ENCODE measurements at places on chromosomes 4 and X. TPM values are rescaled to one million over a fixed set of nuclear protein-coding genes. Genes with fewer than 3 reads are reported as not detected.

Gene TMEM184C
- 37.1 TPM for total RNA-seq

Gene KLKB1
- 0.96 TPM for total RNA-seq

Gene FAT4
- total RNA-seq = 6.6 TPM

Gene PRRG1
- total RNA-seq = 10.5 TPM

Gene DMRTC1B
- total RNA-seq = not detected

Gene ADRA2C
- 0.32 TPM for total RNA-seq

Gene LGI2
- total RNA-seq = not detected

DNA sequence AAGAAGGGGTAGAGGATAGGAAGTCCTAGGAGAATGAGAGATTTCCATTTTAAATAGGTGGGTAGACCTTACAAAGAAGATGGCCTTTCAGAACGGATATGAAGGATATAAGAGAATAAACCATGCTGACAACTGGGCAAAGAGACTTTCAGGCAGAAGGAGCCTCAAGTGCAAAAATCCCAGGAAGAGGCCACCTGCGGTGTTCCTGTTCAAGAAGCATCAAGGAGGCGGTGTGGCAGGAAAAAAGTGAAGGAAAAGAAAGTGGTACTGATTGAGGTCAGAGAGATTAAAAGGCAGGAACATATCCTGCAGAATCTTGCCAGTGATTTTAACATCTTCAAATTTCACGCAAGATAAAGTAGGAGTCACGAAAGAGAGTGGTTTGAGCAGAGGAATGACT is 172.0 kb downstream of the FSTL5 start:
- no peaks in the 10 kb centered on the region for H3K36me3 ChIP-seq
- H3K27me3 ChIP-seq = no peaks in the 10 kb centered on the region
- DNase-seq = no peak
- H3K27ac ChIP-seq = no peak overlapping the region

DNA sequence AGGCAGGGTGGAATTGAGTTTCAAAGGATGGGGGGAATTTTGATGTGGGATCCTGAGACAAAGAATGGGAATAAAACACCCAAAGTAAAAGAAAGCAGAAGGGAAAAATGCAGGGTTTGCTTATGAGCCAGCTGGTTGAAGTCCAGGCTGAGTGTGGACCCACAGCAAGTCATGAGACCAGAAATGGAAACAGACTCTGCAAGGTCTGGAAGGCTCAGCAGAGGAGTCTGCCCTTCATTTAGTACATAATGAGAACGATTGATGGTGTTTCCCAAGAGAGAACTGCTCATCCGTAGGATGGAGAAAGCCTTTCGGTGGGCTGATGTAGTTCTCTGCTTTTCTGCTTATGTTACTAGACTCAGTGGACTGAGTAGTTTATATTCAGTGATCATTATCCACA is 259.1 kb downstream of the C4orf33 start:
- H3K27ac ChIP-seq = no peak overlapping the region
- no peaks in the 10 kb centered on the region for H3K36me3 ChIP-seq
- no peak overlapping the region for H3K4me3 ChIP-seq
- no peak for DNase-seq
- no peaks in the 10 kb centered on the region for H3K27me3 ChIP-seq

DNA sequence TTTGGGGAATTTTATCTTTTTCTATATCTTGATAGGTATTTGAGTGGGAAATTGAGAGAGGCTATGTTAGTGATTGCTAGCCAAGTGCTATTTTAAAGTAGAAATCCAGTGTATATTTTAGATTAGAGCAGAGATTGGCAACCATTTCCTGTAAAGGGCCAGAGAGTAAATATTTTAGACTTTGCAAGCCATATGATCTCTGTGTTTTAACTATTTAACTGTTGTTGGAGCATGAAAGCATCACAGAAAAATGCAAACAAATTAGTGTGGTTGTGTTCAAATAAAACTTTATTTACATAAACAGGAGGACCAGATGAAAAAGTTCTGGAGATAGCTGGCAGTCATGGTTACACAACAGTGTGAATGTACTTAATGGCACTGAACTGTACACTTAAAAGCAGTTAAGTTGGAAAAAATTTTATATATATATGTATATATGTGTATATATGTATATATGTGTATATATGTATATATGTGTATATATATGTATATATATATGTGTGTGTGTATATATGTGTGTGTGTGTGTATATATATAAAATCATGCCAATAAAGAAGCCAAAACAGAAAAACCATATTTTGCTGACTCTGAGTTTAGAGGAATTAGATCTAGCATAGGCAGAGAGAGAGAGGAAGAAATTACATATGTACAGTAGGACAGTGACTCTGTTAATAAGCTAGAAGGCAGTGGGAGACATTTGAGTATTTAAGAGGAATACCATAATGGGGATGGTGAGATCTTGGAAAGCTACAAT is 83.4 kb downstream of the TMEM164 start:
- no peak for DNase-seq
- peaks cover 38% of the 10 kb centered on the region for H3K4me1 ChIP-seq
- peak overlapping the region; percentile 95 for H3K27ac ChIP-seq

DNA sequence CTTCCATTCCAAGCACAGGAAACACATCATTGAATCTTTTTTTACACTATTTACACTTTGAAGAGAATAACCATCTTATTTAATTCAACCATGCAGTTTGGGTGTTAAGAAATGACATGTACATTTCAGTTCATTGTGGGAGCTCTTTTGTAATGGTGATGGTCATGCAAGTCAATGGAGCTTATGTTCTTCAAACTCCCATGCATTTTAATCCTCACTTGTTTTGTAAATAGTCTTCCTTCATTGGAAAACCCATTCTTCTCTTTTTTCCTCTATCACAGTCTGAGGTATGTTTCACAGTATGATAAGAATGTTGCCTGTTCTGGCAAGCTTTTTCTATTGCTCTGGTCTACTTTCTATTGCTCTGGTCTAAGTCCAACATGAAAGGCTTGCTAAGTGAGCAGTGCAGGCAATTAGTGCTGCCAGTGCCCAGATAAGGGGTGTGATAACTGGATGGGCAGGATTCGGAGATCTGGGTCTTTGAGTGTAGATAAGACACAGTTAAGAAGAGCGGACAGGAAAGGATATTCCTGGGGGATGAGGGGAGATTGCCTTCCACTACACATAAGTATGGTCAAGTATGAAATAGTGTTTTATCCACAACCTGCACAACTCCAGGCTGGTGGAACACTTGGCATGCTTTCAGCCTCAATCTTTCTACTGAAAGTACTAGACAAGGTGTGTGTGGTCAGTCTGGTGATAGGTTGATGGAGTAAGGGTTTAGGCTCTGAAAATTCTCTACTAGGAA is 17.1 kb downstream of the AFP start:
- DNase-seq = no peak
- H3K27me3 ChIP-seq = no peaks in the 10 kb centered on the region
- no peaks in the 10 kb centered on the region for H3K36me3 ChIP-seq
- H3K27ac ChIP-seq = no peak overlapping the region
- peaks cover 11% of the 10 kb centered on the region for H3K4me1 ChIP-seq

GRCh38 chr4:15510961-15511360 is 41.3 kb downstream of the CC2D2A start:
- no peaks in the 10 kb centered on the region for H3K4me1 ChIP-seq
- no peak overlapping the region for H3K27ac ChIP-seq
- H3K36me3 ChIP-seq = peaks cover 41% of the 10 kb centered on the region
- no peaks in the 10 kb centered on the region for H3K27me3 ChIP-seq
- H3K4me3 ChIP-seq = no peak overlapping the region
- DNase-seq = no peak

- H3K4me3 ChIP-seq = no peak overlapping the region
- no peaks in the 10 kb centered on the region for H3K36me3 ChIP-seq
- H3K4me1 ChIP-seq = peaks cover 11% of the 10 kb centered on the region
- no peak for DNase-seq
- no peak overlapping the region for H3K27ac ChIP-seq
- no peaks in the 10 kb centered on the region for H3K27me3 ChIP-seq
Measured at GRCh38 chr4:156598138-156598681, 373.4 kb downstream of the PDGFC start.

- H3K4me1 ChIP-seq = no peaks in the 10 kb centered on the region
- DNase-seq = no peak
- H3K4me3 ChIP-seq = no peak overlapping the region
- H3K36me3 ChIP-seq = no peaks in the 10 kb centered on the region
- H3K27ac ChIP-seq = no peak overlapping the region
Measured at GRCh38 chrX:70338290-70338689, 48.4 kb downstream of the KIF4A start.

- no peak overlapping the region for H3K27ac ChIP-seq
- no peaks in the 10 kb centered on the region for H3K36me3 ChIP-seq
- no peak overlapping the region for H3K4me3 ChIP-seq
- peaks cover 42% of the 10 kb centered on the region for H3K27me3 ChIP-seq
- no peak for DNase-seq
Measured at GRCh38 chrX:16462912-16463311, 187.0 kb upstream of the S100G start.

DNA sequence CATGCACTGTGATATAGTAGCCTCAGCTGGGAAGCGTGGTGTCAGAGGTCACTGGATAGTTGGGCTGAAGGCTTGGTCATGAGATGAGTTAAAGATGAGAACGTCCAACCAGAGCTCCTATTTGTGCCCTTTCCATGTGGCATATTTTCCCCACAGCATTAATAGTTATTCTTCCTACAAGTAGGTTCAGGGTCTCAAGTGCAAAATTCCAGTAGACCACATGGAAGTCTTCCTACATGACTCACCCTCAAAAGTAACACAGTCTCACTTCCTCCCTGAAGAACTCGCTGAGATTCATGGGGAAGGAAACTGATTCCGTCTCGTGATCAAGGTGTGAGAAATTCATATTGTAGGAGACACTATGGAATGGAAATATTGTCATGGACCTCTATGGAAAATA is 1212.5 kb upstream of the PRKX start:
- H3K4me1 ChIP-seq = no peaks in the 10 kb centered on the region
- DNase-seq = no peak
- H3K27me3 ChIP-seq = no peaks in the 10 kb centered on the region
- no peak overlapping the region for H3K4me3 ChIP-seq
- H3K36me3 ChIP-seq = no peaks in the 10 kb centered on the region
- no peak overlapping the region for H3K27ac ChIP-seq

GRCh38 chr4:6999172-7000086 is 43.7 kb upstream of the TADA2B start:
- H3K36me3 ChIP-seq = peaks cover 75% of the 10 kb centered on the region
- peak; percentile 88 for DNase-seq
- no peaks in the 10 kb centered on the region for H3K27me3 ChIP-seq
- peak overlapping the region; percentile 80 for H3K27ac ChIP-seq

DNA sequence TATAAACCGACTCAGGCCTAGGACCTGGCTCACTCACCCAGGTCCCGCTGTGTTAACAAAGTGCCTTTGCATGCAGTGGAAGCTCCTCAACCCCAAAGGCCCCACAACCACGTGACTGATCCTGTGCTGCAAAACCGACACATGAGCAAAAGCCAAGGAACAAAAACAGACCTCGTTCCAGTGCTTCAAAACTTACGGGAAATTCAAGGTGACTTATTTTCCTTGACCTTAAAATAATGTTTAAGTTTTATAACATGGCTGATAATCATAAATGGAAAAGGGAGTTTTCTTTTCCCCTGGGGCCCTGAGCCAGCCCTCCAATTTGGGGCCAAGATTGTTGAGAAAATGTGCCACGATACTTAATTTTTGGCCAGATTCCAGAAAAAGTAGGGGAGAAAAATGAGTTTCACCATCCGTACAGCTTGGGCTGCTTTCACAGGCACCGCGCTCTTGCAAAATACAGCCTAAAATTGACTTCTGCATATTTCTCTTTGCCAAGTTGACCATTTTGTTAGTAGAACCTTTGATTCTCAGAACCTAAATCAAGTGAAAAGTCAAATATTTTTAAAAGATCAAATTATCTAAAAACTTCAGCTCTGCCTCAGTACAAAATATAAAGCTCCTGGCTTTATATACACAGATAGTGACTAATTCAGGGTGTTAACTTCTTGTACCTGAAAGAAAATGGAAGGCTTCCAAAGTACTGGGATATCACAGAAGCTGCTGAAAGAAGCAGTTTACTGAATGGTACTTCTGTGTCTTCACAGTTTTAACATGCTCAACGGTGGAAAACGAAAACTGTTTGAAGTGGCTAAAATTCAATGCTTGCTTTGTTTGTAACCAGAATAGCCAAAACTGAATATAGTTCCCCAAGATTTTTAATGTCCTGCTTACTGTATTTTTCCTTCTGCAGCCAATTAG is 93.8 kb downstream of the APBB2 start:
- H3K27ac ChIP-seq = peak overlapping the region; percentile 92
- H3K4me1 ChIP-seq = peaks cover 60% of the 10 kb centered on the region
- no peaks in the 10 kb centered on the region for H3K27me3 ChIP-seq
- DNase-seq = peak; percentile 91

- H3K27ac ChIP-seq = no peak overlapping the region
- no peak overlapping the region for H3K4me3 ChIP-seq
- peak; percentile 3 for DNase-seq
- peaks cover 55% of the 10 kb centered on the region for H3K27me3 ChIP-seq
- H3K4me1 ChIP-seq = peaks cover under 1% of the 10 kb centered on the region
Measured at GRCh38 chrX:145687146-145687545, 130.5 kb upstream of the SLITRK2 start.

DNA sequence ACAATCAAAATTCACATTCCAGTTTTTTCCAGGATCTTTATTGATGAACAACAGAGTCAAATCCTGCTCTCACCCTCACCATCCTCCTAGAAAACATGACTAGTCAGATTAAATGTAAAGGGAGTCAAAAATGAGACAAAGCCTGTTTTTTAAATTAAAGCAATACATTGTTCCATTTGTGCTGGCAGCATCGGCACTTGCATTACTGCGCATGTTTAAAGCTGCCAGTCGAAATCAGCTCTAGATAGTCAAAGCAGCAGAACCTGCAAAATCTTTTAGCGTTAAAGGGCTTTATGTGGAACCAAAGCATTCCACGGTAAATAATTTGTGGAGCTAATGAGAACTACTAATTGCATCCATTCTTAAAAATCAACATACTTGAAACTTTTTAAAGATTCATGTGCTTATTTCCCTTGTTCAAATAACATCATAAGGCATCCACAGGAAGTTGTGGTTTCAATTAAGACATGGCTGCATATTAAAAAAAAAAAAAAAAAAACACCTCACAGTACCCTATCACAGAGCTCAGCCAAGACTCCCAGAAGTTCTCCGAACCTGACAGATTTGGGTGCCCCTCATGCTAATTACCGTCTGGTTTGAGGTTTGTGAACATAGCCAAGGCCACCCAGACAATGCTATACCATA is 82.2 kb downstream of the SH3KBP1 start:
- H3K4me1 ChIP-seq = no peaks in the 10 kb centered on the region
- H3K27ac ChIP-seq = no peak overlapping the region
- DNase-seq = no peak
- H3K4me3 ChIP-seq = no peak overlapping the region
- no peaks in the 10 kb centered on the region for H3K36me3 ChIP-seq
- H3K27me3 ChIP-seq = peaks cover 63% of the 10 kb centered on the region

GRCh38 chr4:159204566-159204965 is 101.7 kb downstream of the RAPGEF2 start:
- H3K27me3 ChIP-seq = no peaks in the 10 kb centered on the region
- no peak for DNase-seq
- H3K4me1 ChIP-seq = peaks cover 18% of the 10 kb centered on the region
- peaks cover 14% of the 10 kb centered on the region for H3K36me3 ChIP-seq
- no peak overlapping the region for H3K27ac ChIP-seq
- H3K4me3 ChIP-seq = no peak overlapping the region

- peak overlapping the region; percentile 91 for H3K27ac ChIP-seq
- H3K4me1 ChIP-seq = peaks cover 15% of the 10 kb centered on the region
- no peaks in the 10 kb centered on the region for H3K36me3 ChIP-seq
Measured at GRCh38 chr4:88629826-88630225, 37.5 kb downstream of the HERC3 start.

GRCh38 chr4:88320780-88321373 is 36.5 kb upstream of the PPM1K start:
- H3K27ac ChIP-seq = no peak overlapping the region
- no peak for DNase-seq
- H3K4me3 ChIP-seq = no peak overlapping the region
- no peaks in the 10 kb centered on the region for H3K27me3 ChIP-seq

All from MCF 10A (cell line).